ENCODE measurements at places on chromosomes 11 and 22.

- DNase-seq = no peak
Measured at GRCh38 chr11:17921659-17922415, 91.0 kb downstream of the SERGEF start.

GRCh38 chr11:124627546-124627945 lies 4.9 kb downstream of the TBRG1 start:
- DNase-seq = no peak

GRCh38 chr11:60762851-60763691 lies 6.4 kb downstream of the MS4A15 start:
- DNase-seq = no peak

- no peak for DNase-seq
Measured at GRCh38 chr22:49307481-49307830, 520.2 kb downstream of the BRD1 start.

DNA sequence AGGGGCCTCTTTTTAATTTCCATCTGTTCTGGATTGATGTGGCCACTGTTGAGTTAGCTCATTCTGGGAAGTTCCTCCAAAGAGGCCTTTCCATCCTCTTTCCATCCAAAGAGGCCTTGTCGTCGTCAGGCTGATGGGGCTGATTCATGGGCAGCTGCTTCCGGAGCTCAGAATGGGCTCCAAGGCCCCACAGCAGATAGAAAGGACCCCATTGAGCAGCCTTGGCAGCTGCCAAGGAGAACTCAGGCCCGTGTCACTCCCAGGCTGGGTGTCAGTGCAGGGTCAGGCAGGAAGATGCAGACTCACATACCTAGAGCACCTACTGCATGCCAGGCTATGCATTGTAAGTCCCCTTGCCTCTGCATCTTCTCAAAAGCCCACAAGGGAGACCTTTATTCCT lies 524.1 kb downstream of the MIAT start:
- DNase-seq = no peak

DNA sequence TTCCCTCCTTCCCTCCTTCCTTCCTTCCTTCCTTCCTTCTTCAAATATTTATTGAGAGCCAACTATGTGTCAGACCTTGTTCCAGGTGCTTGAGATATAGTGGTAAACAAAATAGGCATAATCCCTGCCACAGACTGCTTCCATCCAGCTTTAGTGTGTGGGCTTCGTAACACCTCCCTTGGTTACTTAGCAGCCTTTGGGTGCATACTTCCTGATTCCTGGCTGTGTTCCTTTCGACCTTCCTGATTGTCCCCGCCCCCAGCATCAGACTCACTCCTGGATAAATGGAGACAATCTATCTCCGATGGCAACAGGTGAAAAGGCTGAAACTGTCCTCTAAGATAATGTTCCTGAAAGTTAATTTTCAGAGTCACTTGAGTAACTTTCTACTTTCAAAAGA lies 13.5 kb downstream of the CCDC81 start:
- no peak for DNase-seq

DNA sequence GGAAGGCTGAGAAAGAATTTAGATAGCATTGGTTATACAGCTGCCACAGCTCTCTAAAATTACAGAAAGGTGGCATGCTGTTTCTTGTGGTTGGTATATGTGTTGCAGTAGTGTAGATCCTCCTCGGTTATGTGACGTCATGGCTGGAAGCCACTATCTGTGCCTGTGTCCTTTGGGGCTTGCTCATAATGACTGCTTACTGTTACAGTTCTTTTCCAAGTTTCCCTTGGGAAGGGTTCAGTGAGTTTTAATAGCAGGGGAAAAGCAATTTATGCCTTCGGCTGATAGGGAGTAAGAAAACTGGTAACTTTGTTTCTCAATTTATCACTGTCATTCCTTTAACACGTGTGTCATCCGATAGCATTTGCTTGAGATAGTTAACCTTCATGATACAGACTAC lies 47.2 kb downstream of the POLD3 start:
- DNase-seq = no peak

GRCh38 chr11:46511342-46511741 lies 82.5 kb downstream of the AMBRA1 start:
- DNase-seq = no peak

GRCh38 chr11:122697636-122698167 lies 42.2 kb downstream of the UBASH3B start:
- no peak for DNase-seq

DNA sequence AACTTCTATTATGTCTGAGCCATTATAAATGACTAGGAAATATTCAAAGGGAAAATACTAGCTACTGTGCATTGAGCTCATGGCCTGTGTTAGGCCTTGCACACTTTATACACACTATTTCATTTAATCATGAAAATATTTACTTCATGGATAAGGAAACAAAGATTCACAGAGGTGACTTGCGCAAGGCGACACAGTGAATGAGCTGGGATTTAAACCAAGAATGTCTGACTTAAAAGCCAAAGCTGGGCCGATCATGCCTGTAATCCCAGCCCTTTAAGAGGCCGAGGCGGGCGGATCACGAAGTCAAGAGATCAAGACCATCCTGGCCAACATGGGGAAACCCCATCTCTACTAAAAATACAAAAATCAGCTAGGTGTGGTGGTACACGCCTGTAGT lies 231.5 kb downstream of the MIAT start:
- no peak for DNase-seq

DNA sequence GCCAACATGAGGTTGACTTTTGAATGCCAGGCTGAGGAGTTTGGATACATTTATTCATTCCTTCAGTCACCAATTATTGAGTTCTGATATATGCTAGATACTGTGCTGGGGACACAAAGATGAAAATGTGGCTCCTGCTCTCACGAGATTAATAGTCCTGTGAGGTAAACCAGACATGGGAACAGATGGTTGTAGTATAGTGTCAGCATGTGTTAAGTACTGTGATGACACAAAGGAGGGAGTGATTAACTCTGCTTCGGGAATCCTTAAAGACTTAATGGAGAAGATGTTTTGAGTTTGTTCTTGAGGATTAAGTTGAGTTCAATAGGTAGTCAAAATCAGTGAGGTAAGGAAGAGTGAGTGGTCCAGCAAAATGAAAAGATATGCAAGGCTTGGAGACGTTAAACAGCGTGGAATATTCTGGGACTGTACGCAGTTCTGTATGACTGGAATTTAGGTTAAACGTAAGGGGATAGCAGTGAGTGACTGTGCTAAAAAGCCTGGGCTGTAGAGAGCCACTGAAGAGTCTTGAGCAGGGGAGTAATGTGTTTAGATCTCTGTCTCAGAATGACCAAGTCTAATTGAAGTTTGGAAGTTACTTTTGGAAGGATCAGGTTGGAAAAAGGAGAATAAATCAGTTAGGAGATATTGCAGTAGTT lies 11.8 kb downstream of the RNF121 start:
- DNase-seq = no peak

GRCh38 chr11:57662893-57663292 lies 5.0 kb upstream of the ZDHHC5 start:
- no peak for DNase-seq

GRCh38 chr11:12154871-12155668 lies 44.7 kb downstream of the MICAL2 start:
- DNase-seq = no peak

- no peak for DNase-seq
Measured at GRCh38 chr22:50497093-50497492, 10.4 kb downstream of the LMF2 start.

DNA sequence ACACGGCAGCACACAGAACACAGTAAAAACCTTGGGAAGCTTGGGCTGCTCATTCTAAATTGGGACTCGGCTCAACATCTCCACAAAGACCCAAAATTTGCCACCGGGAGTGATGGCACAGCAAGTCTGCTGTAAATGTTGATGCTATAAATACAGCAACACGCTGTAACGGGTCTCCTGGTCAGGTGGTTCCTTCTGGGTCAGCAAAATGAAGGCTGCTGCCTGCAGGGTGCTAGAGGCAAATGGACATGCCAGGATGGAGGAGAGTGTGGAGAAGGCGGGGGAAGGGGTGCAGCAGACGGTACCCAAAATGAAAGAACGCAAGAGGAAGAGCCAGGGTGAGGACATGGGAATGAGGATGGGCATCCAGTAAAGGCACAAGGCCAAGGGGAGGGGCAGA lies 30.4 kb downstream of the MAFF start:
- DNase-seq = no peak

GRCh38 chr11:8828580-8829361 lies 82.2 kb upstream of the AKIP1 start:
- DNase-seq = no peak

- no peak for DNase-seq
Measured at GRCh38 chr22:50356186-50356585, 13.1 kb downstream of the PPP6R2 start.

GRCh38 chr22:30204742-30205111 lies 41.8 kb downstream of the LIF start:
- no peak for DNase-seq

DNA sequence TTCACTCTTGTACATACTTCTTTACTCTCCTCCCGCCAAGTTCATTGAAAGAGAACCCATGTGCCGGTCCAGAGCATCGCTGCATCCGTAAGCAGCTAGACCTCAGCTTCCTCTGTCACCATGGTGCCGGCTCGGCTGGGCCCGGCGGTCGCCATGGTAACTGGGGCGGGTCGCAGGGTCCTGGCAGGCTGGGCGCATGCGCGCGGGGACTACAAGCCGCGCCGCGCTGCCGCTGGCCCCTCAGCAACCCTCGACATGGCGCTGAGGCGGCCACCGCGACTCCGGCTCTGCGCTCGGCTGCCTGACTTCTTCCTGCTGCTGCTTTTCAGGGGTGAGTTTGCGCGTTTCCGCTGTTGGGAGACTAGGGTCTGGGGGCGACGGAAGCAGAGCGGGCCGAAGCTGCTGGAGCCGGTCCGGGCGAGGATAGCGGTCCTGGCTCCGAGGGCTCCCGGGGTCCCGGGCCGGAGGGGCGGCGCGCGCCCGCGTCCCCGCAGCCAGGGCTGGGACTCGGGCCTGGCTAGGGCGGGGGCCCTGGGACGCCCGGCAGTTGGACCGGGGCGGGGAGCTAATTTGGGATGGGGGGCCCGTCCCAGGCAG lies at the start of gene JAM3:
Gene JAM3, plus strand, starts transcription at position 244 of the 597 bp plus-strand sequence. Its CDS starts 12 bp downstream, at position 256.
- DNase-seq = peak; percentile 95

GRCh38 chr11:10607462-10608132 lies 39.1 kb upstream of the LYVE1 start:
- DNase-seq = no peak

GRCh38 chr22:12601870-12602779 lies 2925.9 kb upstream of the OR11H1 start:
- DNase-seq = no peak

DNA sequence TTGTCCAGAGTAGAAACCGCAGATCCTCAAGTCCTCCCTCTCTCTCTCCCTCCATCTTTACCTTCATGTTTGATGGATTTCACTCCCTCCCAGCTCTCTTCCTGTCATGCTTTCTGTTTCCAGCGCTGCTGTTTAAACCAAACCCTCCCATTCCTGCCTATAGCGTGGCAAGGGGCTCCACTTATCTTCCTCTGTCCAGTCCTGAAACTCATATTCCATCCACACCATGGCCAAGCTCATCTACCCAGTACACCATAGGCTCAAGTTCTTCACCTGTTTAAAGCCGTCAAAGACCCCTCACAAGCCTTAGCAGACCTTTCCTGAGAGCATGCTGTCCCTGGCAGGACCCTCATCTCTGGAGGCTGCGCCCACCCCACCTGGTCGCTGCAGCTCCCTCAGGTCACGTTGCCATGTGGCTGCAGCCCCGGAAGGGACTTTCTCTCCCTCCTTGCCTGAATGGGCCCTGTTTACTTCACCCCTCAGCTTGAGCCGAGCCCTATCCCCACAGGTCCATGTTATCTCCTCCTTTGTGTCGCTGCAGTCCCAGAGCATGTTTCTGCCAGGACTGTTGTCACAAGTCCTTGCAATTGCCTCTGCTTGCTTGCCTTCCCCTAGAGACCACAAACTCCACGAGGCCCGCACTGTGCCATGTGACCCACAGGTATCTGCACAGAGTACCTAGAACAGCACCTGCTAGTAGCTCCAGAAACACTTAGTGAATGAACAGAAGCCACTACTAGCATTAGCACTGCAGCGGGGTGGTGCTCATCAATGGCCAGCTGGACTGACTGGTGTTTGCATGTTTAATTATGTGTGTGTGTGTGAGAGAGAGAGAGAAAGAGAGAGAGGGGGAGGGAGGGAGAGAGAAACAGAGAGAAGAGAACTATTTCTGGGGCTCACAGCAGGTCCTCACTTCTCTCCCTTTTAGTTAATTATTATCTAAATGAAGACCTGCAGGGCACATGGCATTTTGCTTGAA lies 149.4 kb upstream of the SNX19 start:
- DNase-seq = no peak

- DNase-seq = no peak
Measured at GRCh38 chr11:59551659-59552521, 40.6 kb downstream of the OR4D9 start.

DNA sequence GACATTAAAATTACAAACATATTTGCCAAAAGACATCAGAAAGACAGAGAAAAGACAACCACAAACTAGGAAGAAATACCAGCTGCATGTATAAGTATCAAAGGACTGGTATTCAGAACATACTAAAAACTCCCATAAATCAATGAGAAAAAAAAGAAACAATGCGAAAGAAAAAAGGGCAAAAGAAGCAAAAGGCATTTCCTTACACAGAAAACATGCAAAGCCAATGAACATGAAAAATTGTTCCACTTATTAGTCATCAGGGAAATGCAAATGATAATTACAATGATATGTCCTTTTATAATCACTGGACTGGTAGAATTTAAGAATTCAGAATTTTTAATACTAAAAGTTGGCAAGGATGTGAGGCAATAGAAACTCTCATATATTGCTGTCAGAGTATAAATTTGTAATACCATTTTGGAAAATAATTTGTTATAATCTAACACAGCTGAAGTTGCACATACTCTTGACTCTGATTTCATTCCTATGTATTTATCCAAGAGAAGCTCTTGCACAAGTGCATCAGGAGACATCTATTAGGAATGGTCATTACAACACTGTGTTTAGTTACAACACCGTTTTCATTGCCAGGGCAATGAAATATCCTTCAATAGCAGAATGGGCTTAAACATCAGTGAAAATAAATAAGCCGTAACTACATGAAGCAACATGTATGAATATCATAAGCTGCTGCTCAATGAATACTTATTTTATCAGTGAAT lies 279.7 kb downstream of the SWAP70 start:
- no peak for DNase-seq

DNA sequence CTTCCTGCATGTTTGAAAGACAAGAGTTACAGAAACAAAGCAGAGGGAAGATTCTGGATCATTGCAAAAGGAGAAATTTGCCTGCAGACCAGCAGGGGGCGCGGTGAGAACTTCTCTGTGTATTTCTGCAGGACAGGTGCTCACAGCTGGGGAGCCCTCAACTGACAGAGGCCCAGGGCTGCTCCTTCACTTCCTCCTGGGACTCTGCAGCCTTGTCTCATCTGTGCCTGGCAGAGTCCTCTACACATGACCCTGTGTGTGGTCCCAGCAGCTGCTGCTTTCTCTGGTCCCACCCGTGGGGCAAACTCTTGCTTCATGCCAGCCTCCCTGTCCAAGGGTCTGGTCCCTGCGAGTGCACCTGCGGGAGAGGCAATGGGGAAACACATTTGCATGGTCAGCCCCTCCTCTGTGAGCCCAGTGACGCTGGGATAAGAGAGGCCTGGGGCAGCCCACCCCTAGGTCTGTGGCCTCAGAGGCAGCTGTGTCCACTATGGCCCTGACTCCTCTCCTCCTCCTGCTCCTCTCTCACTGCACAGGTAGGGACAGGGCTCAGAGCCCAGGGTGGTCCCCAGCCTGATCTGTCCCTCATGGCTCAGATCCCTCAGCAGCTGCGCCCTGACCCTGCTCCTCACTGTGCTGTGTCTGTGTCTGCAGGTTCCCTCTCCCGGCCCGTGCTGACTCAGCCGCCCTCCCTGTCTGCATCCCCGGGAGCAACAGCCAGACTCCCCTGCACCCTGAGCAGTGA lies 43.2 kb upstream of the VPREB1 start:
- DNase-seq = no peak

GRCh38 chr22:34036931-34037330 lies 116.7 kb upstream of the LARGE1 start:
- DNase-seq = no peak

GRCh38 chr22:48277868-48278581 lies 1515.6 kb downstream of the TBC1D22A start:
- DNase-seq = no peak

Measured in stimulated activated CD8-positive, alpha-beta memory T cell treated with anti-CD3 and anti-CD28 coated beads, Interleukin-7, amount 100 ng/mL, for 24 hours (primary cell).